ENCODE measurements at places on chromosomes 7 and 10. TPM values are rescaled to one million over a fixed set of nuclear protein-coding genes. Genes with fewer than 3 reads are reported as not detected.

DNA sequence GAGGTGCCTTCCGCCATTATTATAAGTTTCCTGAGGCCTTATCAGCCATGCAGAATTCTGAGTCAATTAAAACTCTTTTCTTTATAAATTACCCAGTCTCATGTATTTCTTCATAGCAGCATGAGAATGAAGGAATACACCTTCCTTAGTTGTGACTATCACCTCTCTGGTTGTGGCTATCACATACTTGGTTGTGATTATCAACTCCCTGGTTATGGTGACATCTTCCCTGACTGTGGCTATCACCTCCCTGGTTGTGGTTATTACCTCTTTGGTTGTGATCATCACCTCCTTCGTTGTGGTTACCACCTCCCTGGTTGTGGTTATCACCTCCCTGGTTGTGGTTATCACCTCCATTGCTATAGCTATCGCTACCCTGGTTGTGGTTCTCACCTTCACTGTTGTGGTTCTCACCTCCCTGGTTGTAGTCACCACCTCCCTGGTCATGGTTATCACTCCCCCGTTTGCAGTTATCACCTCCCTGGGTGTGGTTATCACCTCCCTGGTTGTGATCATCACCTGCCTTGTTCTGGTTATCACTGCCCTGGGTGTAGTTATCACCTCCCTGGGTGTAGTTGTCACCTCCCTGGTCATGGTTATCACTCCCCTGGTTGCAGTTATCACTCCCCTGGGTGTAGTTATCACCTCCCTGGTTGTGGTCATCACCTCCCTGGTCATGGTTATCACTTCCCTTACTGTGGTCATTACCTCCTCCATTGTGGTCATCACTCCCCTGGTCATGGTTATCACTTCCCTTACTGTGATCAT is 105.9 kb downstream of the GPR26 start:
- DNase-seq: no peak

GRCh38 chr10:5297466-5297865 is 67.3 kb upstream of the UCN3 start:
- no peak for DNase-seq

- DNase-seq: no peak
Measured at GRCh38 chr10:45339894-45340293, 24.5 kb upstream of the OR13A1 start.

DNA sequence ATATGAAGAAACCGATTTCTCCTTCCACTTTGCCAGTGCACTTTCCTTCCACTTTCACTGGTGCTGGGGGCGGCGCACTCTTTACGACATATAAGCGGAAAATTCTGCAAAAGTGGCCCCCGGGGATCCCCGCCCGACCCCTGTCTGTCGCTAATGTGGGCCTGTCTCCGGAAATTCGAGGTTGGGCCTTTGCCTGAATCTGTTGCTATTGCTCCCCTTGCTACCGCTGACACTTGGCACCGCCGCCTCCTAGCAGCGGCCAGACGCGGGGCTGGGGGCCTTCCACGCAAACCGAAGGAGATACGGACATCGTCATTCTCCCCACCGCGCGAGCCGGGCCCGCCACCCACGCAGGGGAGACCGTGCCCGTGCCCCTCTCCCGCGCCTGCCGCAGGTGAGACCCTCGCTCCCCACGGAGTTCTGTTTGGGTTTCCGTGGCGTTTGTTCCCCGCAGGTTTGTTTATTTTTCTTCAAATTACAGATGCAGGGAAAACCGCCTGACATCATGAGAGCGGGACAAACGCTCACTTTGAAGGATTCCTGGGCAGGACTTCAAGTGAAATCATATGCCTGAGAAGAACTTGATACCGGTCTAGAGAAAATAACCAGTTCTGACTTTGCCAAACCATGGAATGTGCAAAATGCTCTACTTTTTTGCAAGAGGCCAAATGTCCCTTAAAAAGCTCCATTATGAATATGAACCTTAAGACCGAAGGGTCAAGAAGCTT is 5.0 kb downstream of the TWIST1 start:
- DNase-seq: no peak

DNA sequence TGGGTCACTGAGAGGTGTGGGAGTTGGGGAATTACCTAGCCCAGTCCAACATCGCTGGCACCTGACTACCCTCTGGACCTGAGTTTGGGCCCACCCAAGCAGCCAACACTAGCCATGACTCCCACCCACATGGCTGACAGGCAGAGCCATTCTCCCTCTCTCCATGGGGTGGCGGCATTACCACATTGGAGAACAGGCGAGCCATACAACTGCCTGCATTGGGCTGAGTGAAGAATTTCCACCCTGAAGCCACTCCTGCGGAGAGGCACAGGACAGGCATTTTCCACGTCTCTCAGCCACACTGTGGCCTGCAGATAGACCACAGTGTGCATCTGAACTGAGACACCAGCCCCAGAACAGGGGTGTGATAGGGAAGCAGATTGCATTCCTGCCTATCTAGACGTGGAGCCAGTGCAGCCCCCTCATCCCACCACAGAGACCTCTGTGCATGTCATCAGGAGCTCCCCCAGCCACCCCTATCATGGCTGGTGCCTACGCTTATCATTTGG is 58.2 kb upstream of the ANTXRL start:
- peak; percentile 46 for DNase-seq

GRCh38 chr10:86709396-86710185 is 41.3 kb downstream of the LDB3 start:
- no peak for DNase-seq

- no peak for DNase-seq
Measured at GRCh38 chr7:7817748-7818147, 99.3 kb upstream of the RPA3 start.

GRCh38 chr10:13913897-13914296 is 327.1 kb downstream of the PRPF18 start:
- no peak for DNase-seq

- no peak for DNase-seq
Measured at GRCh38 chr7:97732565-97733275, 834 bp downstream of the TAC1 start.

DNA sequence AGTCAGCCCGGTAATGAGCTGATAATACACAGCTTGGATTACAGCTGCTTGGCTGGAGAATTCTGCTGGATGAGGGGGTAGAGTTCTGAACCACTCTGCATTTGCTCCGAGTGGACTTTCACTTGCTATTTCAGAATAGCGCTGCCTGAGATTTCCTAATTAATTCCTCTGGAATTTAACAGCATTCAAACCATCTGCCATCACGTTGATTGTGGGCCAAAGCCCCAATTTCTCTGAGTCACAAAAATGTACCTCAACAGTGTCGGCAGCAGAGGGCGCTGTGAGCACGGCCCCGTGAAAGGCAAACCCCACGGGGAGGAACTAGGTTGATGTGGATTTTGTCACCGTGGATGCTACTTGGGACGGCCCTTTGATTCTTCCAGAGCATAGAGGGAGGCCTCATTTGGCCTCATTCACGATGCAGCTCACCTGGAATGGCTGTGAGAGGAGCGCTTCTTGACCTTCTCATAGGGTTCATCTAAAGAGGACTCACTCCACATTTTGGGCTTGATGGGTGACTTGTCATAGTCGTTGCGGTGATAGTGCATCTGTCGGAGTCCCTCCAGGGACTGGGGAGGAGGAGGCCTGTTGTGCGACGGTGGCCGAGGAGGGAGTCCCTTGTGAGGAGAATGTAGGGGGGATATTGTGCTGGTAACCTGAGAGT is 73.3 kb downstream of the PRPF18 start:
- DNase-seq: peak; percentile 76

- no peak for DNase-seq
Measured at GRCh38 chr7:108425714-108426275, 30.4 kb downstream of the NRCAM start.

DNA sequence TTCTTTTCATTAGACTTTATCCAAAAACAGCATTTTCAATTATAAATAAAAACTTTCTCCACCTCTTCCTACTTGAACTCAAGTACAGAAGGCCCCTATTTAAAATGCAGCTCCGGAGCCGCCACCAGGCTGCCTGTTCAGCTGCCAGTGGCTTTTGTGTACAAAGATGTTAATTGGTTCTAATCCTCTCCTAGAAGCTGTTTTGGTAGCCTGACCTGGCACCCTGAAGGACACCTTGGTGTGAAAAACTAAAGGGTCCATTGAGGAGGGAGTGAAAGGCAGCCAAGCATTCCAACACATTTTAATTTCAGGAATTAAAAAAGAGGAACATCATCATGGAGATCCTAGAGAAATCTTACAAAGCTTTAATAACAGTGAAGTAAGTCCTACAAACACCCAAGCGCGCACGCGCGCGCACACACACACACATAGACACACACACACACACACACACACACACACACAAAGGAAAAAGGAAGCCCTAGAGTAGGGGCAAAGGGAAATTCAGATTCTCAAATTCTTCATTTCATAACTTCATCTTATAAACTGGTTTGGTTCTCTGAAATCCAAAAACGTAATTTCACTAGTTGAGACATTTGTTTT is 41.4 kb downstream of the VAX1 start:
- DNase-seq: no peak

DNA sequence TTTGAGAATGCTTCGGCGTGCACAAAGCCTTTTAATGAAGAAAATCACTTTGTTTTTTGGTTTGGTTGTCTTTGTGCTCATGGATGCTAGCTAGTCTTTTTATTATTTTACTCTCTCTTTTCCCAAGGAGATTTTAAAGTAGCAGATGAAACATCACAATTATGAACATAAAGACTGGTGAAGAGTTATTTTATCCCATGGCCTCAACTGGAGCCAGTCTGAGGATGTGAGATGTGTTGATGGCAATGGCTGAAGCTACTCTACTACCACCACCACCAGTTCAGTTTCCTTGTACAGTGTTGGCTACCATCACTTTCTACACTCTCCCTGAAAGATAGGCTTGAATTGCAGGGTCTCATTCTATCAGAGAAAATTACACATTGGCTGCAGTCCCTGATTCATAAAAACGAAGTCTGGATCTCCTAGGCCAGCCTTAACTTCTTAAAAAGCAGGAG is 494 bp upstream of the HERC4 start:
- DNase-seq: no peak

- DNase-seq: no peak
Measured at GRCh38 chr7:115229401-115230105, 307.7 kb downstream of the MDFIC start.

GRCh38 chr10:72173619-72174296 is 42.1 kb upstream of the ANAPC16 start:
- DNase-seq: no peak

- DNase-seq: no peak
Measured at GRCh38 chr10:35789996-35790395, 147.9 kb upstream of the FZD8 start.

- DNase-seq: no peak
Measured at GRCh38 chr10:95341716-95342130, 50.9 kb upstream of the PDLIM1 start.

- DNase-seq: no peak
Measured at GRCh38 chr7:4444106-4444505, 238.0 kb upstream of the FOXK1 start.

GRCh38 chr7:28988091-28988490 is 30.0 kb upstream of the TRIL start:
- no peak for DNase-seq

DNA sequence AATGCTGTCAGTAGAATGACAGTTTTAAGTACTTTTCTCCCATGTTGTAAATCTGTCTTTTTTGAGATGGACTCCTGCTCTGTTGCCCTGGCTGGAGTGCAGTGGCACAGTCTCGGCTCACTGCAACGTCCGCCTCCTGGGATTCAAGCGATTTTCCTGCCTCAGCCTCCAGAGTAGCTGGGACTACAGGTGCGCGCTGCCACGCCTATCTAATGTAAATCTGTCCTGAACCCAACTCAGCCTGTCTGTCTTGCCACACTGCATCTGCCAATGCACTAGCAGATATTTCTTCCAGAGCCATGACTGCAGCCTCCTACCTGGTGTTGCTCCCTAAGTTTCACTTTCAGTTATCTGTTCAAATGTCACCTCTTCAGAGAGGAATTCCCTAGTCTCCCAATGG is 264.1 kb downstream of the PHF14 start:
- no peak for DNase-seq

DNA sequence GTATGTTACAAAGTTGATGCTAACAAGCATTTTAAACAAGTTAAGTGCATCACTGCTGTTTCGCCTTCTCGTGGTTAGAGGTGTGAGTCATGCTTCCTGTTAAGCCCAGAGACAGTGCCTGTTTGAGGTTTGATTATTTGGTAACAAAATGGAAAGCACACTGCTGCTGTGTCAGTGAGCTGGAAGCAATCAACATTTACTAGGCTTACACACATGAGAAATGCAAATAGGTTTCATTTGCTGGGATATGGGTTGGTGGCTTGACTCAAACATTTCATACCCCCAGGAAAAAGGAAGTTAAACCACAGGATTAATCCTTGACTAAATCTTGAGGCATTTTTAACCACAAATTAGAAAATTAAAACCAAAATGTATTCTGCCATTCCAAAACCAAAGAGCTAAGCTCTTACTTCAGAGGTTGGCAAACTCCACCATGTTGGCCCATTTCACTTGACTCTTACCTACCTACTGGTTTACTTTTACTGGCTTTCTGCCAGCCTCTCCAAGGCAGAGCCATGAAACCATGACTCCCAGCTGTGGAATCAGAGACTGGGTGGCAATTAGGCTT is 139.2 kb downstream of the ETV1 start:
- DNase-seq: peak; percentile 68

DNA sequence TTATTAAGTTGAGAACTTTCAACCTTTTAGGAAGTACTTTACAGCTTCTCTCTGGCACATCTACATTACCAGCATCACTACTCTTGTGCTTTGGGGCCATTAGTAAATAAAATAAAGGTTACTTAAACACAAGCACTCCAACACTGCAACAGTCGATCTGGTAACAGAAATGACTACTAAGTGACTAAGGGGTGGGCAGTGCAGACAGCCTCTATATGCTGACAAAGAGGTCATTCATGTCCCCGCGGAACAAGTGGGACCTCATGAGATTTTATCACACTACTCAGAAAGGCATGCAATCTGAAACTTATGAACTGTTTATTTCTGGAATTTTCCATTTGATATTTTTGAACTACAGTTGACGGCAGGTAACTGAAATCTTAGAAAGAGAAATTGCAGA is 111.3 kb upstream of the DNAJB12 start:
- no peak for DNase-seq

- no peak for DNase-seq
Measured at GRCh38 chr10:96833220-96834001, 1.3 kb downstream of the LCOR start.

- no peak for DNase-seq
Measured at GRCh38 chr10:102113956-102114857, 6.0 kb downstream of the LDB1 start.

The ATRNL1 gene
- 24.4 TPM for total RNA-seq

The REPIN1 gene
- total RNA-seq: 21.1 TPM

The PDE1C gene
- total RNA-seq: 1.2 TPM

The HOXA6 gene
- total RNA-seq: 3.3 TPM

The ZNF107 gene
- 8.3 TPM for total RNA-seq

The SUN3 gene
- not detected for total RNA-seq

The NPC1L1 gene
- 0.30 TPM for total RNA-seq

Measured in skin of body (tissue), 3 donors.